ENCODE measurements at places on chromosomes 3 and 15. TPM values are rescaled to one million over a fixed set of nuclear protein-coding genes. Genes with fewer than 3 reads are reported as not detected.

GRCh38 chr3:110494093-110494490 is 577.5 kb upstream of the NECTIN3 start:
- no peaks in the 10 kb centered on the region for H3K4me1 ChIP-seq
- no peak overlapping the region for H3K27ac ChIP-seq
- H3K4me3 ChIP-seq: no peak overlapping the region
- DNase-seq: no peak
- H3K36me3 ChIP-seq: no peaks in the 10 kb centered on the region
- H3K27me3 ChIP-seq: no peaks in the 10 kb centered on the region

DNA sequence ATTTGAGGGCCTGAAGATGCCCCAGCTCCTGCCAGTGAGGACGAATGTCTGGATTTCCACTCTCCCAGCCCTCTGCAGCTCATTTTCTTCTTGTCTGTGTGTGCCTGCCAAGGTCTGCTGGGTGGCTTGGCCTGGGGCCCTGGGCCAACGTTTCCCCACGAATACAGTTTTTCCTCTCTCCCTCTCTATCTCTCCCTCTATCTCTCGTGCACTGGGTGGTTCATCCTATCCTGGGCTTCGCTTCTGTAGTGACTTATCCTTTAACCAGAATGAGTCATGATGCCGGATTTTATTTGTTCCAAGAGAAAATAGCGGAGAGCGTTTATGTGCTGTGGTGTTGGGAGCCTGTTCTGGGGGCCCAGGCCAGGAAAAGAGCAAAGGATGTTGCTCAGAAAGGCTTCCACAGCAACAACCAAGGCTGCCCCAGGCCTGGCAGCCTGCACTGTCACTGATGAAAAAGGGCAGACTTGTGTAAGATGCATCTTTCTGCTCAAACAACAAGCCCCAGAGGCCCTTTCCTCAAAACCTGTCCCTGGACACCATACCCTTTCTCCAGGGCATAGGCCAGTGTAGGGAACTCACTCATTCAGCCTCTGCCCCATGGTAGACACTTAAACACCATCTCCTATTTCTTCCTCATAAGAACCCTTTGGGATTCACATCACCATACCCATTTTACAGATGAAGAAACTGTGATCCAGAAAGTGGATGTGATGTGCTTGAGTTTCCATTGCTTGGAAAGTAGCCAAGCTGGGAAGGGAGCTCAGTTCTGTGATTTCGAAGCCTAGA is 47.3 kb downstream of the ITGA11 start:
- DNase-seq: no peak
- H3K27me3 ChIP-seq: peaks cover 5% of the 10 kb centered on the region
- H3K4me3 ChIP-seq: no peak overlapping the region
- H3K27ac ChIP-seq: no peak overlapping the region
- H3K36me3 ChIP-seq: no peaks in the 10 kb centered on the region

GRCh38 chr3:160973067-160973809 is 131.9 kb downstream of the B3GALNT1 start:
- peak overlapping the region; percentile 5 for H3K4me3 ChIP-seq
- no peak for DNase-seq
- H3K36me3 ChIP-seq: peaks cover 5% of the 10 kb centered on the region
- H3K27me3 ChIP-seq: no peaks in the 10 kb centered on the region
- H3K27ac ChIP-seq: no peak overlapping the region

GRCh38 chr3:9091486-9092235 is 128.4 kb upstream of the RAD18 start:
- H3K36me3 ChIP-seq: no peaks in the 10 kb centered on the region
- no peak for DNase-seq
- H3K4me1 ChIP-seq: no peaks in the 10 kb centered on the region
- peaks cover 9% of the 10 kb centered on the region for H3K27me3 ChIP-seq
- no peak overlapping the region for H3K27ac ChIP-seq

GRCh38 chr3:191240486-191240885 is 41.4 kb downstream of the OSTN start:
- no peak overlapping the region for H3K27ac ChIP-seq
- no peak for DNase-seq
- peaks cover 3% of the 10 kb centered on the region for H3K4me1 ChIP-seq
- H3K4me3 ChIP-seq: no peak overlapping the region

DNA sequence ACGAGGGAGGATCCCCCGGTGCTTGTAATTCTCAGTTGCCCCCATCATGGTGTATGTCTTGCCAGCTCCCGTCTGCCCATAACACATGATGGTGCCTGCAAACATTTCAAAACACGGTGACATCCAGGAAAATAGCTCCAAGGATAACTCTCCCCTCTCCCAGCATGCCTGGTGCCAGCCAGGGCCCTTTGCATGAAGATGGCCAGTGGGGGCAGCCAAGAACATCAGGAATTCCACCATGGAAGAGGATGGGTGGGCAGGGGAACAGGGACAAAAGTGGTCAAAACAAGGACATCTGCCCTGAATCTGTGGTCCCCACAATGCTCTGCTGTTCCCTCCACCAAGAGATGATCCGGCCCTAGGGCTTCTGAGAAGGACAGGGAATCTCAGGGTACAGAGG is 9.0 kb downstream of the KIF9 start:
- no peaks in the 10 kb centered on the region for H3K27me3 ChIP-seq
- H3K36me3 ChIP-seq: no peaks in the 10 kb centered on the region
- no peak overlapping the region for H3K27ac ChIP-seq

GRCh38 chr15:37106490-37107001 is 6.2 kb upstream of the MEIS2 start:
- no peak for DNase-seq
- peaks cover 89% of the 10 kb centered on the region for H3K27me3 ChIP-seq
- no peak overlapping the region for H3K4me3 ChIP-seq
- H3K4me1 ChIP-seq: peaks cover 14% of the 10 kb centered on the region

GRCh38 chr15:92810418-92811138 is 89.5 kb upstream of the CHD2 start:
- H3K4me3 ChIP-seq: peak overlapping the region; percentile 89
- no peaks in the 10 kb centered on the region for H3K27me3 ChIP-seq
- H3K27ac ChIP-seq: peak overlapping the region; percentile 98
- H3K4me1 ChIP-seq: peaks cover 23% of the 10 kb centered on the region

DNA sequence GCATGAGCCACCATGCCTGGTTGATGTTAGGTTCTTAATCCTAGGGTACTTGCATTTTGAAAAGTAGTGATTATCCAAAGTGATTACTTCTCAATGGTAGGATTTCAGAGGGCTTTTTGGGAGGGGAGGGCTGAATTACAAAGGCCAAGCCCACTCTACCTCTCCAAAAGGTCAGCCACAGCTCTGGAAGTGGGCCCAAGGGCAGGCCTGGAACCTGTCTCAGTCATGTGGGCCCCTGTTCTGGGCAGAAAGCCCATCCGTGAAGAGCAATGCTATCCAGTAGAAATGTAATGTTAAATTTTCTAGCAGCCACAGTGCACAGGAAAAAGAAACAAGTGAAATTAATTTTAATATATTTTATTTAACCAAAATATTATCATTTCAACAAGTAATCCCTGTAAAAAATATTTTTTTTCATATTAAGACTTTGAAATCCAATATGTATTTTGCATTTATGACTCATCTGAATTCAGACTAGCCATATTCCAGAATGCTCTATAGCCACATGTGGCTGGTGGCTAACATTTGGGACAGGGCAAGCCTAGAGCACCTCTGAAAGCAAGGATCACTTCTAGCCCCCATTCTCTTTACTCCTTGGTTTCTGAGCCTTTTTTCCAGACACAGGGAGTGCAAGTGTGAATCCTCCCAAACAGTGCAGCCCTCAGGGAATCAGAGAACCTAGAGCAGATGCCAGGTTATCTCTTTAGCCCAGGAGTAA is 16.8 kb downstream of the RFT1 start:
- peaks cover 13% of the 10 kb centered on the region for H3K36me3 ChIP-seq
- peaks cover 3% of the 10 kb centered on the region for H3K4me1 ChIP-seq
- DNase-seq: no peak
- no peak overlapping the region for H3K4me3 ChIP-seq
- H3K27ac ChIP-seq: no peak overlapping the region

DNA sequence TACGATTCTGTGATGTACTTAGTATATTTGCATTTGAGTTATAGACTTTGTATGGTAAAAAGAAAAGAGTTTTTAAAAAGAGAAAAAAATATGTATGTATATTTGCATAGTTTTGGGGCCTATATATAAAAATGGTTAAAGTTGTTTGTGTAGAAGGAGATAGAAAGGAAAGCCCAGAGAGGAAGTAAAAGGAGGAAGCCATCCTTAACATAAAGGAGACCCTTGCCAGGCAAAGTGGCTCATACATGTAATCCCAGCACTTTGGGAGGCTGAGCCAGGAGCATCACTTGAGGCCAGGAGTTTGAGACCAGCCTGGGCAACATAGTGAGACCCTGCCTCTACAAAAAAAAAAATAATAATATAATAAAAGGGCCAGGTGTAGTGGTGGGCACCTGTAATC is 8.4 kb downstream of the SNAP23 start:
- H3K36me3 ChIP-seq: no peaks in the 10 kb centered on the region
- no peaks in the 10 kb centered on the region for H3K27me3 ChIP-seq
- H3K27ac ChIP-seq: no peak overlapping the region
- no peak overlapping the region for H3K4me3 ChIP-seq
- no peak for DNase-seq

- peaks cover 47% of the 10 kb centered on the region for H3K4me1 ChIP-seq
- H3K4me3 ChIP-seq: no peak overlapping the region
- H3K27ac ChIP-seq: peak overlapping the region; percentile 5
Observed at GRCh38 chr15:90557186-90558084, 27.7 kb downstream of the CRTC3 start.

DNA sequence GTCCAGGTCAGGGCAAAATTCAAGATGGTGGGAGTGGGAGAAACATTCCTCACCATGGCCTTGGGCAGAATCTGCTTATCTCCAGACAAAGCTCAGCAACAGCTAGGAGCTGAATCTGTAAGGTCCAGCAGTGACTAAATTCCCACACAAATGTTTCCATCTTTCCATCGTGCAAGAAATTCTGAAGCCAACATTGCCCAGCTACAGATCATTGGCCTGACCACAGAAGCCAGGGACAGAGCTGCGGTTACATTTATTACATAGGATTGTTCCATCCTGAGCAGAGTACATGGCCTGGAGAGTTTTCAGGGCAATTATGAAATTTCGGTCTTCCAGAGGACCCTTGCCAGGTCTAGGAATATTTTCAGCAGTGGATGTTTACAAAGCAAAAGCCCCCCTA is 100.3 kb downstream of the LIPC start:
- H3K36me3 ChIP-seq: no peaks in the 10 kb centered on the region
- H3K27ac ChIP-seq: no peak overlapping the region
- DNase-seq: no peak
- H3K27me3 ChIP-seq: no peaks in the 10 kb centered on the region

GRCh38 chr3:38317192-38317759 is 29.3 kb upstream of the XYLB start:
- no peak overlapping the region for H3K27ac ChIP-seq
- H3K4me3 ChIP-seq: no peak overlapping the region
- H3K36me3 ChIP-seq: no peaks in the 10 kb centered on the region
- peaks cover 3% of the 10 kb centered on the region for H3K27me3 ChIP-seq
- DNase-seq: no peak

GRCh38 chr3:128173849-128174248 is 20.6 kb downstream of the EEFSEC start:
- H3K27me3 ChIP-seq: no peaks in the 10 kb centered on the region
- H3K27ac ChIP-seq: no peak overlapping the region
- no peaks in the 10 kb centered on the region for H3K36me3 ChIP-seq

DNA sequence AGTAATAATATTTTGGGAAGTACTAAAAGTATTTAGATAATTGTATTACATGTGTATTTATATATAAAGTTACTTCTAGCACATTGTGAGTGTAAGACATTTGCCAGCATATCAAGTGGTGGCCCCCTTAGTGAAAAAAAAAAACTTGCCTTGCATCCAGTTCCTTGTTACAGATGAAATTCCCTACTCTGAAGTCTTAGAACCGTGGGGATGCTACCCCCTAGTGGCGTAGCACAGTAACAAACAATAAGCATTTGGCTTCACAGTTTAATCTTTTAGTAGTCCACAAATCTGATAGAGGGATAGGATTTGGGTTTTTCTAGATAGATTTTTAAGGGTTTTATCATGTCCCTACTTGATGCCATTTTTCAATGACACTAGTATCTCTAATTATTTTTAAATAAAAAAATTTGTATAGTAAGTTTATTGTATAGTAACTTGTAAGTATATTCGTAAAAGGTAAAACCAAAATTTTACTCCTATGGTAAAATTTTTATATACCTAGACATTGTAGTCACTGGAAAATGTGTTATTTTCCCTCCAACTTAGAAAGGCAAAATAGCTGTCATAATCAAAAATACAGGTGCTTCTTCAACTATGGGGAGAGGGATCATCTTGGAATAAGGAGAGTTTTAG is 14.3 kb downstream of the SMC4 start:
- peak; percentile 82 for DNase-seq
- H3K4me1 ChIP-seq: peaks cover 4% of the 10 kb centered on the region
- H3K4me3 ChIP-seq: no peak overlapping the region
- no peaks in the 10 kb centered on the region for H3K27me3 ChIP-seq
- no peak overlapping the region for H3K27ac ChIP-seq
- peaks cover 29% of the 10 kb centered on the region for H3K36me3 ChIP-seq

- peak overlapping the region; percentile 64 for H3K4me3 ChIP-seq
- H3K27ac ChIP-seq: peak overlapping the region; percentile 92
- no peaks in the 10 kb centered on the region for H3K27me3 ChIP-seq
Observed at GRCh38 chr15:82808634-82809041, 790 bp upstream of the WHAMM start.

DNA sequence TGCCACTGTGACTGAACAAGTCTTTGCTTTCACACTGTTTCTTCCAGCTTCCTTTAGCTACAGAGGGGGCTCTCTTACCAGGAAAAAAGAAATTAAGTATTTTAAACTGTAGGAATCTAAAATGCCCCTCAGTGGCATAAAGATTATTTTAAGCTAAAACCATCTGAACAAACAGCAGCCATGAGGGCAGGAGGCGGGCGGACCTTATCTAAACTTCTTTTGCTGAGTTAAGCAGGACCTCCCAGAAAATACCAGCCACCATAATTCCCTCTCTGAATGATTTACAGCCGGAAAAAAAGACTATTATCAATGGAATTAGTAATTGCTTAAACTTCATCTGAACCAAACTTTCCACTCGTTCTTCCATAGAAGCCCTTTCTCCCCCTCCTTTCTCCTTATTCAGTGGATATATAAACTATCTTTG is 5.2 kb upstream of the TOPAZ1 start:
- H3K36me3 ChIP-seq: no peaks in the 10 kb centered on the region
- H3K27ac ChIP-seq: no peak overlapping the region
- DNase-seq: no peak
- no peak overlapping the region for H3K4me3 ChIP-seq

DNA sequence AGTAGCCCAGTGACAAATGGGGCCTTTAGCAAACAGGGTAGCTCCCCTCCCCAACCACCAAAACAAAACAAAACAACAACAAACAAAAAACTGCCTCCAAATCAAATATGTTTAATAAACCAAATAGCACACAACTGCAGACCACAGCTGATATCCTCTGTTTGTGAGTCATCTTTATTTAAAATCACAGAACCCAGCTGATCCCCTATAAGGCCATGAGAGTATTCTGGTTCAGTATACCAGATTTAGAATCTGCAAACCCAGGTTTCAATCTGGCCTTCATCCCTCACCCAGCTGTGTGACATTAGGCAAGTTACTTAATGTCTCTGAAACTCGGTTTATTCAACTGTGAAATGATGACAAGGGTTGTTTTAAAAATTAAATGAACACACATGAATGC is 124.5 kb downstream of the SUCLG2 start:
- H3K4me1 ChIP-seq: peaks cover 24% of the 10 kb centered on the region
- no peak overlapping the region for H3K27ac ChIP-seq
- peaks cover 13% of the 10 kb centered on the region for H3K36me3 ChIP-seq
- no peaks in the 10 kb centered on the region for H3K27me3 ChIP-seq

The FYCO1 gene
- total RNA-seq: 14.6 TPM

The NR2F2 gene
- total RNA-seq: not detected

The LAMB2 gene
- not detected for total RNA-seq

The HIGD2B gene
- 0.39 TPM for total RNA-seq

The CHRNA3 gene
- total RNA-seq: not detected

The CLDN16 gene
- total RNA-seq: not detected

The KLHDC8B gene
- 1.3 TPM for total RNA-seq
